Stimulated activated CD8-positive, alpha-beta memory T cell treated with anti-CD3 and anti-CD28 coated beads, Interleukin-7, amount 100 ng/mL, for 24 hours (primary cell): ENCODE measurements at places on chromosomes 6 and 20.

- no peak for DNase-seq
Observed at GRCh38 chr6:157023958-157024357, 246.8 kb downstream of the ARID1B start.

DNA sequence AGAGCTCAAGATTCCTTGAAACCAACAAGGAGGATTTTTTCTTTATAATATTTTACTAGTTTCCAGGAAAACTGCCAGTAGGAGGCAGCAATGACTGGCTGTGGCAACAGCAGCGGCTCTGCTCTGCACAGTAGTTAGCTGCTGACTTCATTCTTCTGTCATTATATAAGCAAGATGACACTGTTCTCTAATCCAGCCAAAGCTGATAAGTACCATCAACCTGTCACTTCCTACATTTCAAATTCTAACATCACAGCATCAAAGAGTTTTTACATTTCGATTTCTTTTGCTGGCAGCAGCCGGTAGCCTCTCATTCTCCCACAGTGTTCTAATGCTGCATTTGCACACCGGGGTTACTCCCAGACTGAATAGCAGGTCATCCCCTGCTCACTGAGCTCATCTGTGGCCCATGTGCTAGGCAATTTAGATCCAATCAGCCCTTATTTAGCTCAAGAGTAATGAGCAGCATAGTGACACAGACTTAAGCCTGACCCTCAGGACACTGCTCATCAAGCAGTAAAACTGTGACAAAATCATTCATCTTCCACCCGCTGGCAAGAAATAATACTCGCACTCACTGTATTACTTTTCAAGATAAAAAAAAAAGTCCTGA lies 67.8 kb downstream of the MMS22L start:
- no peak for DNase-seq

DNA sequence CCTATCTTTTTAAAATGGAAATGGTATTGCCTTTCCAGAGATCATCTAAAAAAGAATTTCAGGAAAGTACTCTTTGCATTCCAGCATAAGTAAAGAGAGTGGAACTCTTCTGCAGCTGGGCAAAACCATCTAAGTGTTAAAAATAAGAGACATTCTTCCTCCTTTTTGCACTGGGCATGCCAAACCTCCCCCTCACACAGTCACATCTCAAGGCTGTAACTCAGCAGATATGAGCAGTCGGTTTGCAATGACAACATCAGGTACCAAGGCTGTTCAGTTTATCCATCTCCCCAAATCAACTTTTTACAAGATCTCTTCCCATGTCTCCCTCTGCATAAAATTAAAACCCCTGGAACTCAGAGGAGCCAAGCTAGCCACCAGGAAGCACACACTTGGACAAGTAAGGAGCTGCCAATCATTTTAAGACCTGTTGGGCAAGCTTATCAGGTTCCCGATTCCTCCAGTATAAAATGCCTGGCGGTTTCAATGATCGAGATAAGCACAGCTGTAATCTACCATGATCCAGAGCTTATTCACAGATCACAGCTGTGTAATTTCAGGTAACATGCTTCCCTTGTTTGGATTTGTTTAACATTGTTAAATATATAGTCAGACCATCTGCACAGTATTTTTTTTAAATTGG lies 23.2 kb downstream of the ID4 start:
- DNase-seq, result no peak

DNA sequence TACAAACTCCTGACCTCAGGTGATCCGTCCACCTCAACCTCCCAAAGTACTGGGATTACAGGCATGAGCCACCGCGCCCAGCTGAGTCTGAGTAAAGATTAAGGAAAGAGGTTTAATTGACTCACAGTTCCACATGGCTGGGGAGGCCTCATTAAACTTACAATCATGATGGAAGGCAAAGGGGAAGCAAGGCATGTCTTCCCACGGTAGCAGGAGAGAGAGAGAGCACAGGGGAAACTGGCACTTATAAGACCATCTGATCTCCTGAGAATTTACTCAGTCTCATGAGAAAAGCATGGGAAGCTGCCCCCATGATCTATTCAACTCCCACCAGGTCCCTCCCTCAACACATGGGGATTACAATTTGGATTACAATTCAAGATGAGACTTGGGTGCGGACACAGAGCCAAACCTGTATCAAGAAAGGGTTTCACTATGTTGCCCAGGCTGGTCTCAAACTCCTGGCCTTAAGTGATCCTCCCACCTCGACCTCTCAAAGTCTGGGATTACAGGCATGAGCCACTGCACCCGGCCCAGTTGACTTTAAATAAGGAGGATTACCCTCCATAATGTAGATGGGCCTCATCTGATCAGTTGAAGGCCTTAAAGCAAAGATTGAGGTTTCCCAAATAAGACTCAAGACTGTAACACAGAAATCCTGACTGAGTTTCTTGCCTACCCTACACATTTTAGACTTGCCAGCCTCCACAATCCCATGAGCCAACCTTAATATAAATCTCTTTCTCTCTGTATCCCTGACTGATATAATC lies 13.1 kb upstream of the PEX7 start:
- DNase-seq, result no peak

GRCh38 chr6:98724537-98724936 lies 109.8 kb upstream of the POU3F2 start:
- no peak for DNase-seq

DNA sequence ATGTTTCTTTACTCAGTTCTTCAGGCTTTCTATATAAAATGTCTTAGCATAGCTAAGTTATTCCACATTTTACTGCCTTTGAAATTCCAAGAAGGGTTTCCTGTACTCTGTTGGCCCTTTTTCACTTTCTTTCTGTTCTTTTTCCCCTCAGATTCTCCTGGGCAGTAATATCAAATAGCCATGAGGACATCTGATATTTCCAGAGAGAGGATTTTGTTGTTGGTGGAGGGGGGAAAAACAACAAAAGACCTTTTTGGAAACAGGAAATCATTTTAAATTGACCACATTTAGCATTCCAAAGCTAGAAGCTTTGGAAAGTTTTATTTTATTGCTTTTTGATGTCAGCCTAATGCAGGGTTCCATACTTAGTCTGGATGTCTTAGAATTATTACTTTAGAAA lies 445.4 kb downstream of the GJA1 start:
- DNase-seq, result no peak

DNA sequence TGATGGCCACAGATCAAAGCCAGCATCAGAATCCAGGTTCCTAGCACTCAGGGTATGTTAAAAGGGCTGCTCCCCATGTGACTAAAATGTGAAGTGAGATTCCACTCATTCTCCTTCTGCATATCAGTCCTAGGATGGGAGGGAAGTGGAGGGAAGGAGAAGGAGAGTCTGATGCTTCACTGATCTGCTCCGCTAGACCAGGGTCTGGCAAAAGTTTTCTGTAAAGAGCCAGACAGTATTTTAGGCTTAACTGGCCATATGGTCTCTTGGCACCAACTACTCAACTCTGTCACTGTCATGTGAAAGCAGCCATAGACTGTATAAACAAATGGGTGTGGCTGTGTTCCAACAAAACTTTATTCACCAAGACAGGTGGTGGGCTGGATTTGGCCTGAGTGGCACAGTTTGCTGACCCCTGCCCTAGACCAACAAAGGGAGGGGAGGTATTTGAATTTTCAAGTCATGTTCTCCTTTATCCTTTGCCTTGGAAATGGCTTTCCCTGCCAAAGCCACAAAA lies 22.6 kb downstream of the GHRH start:
- DNase-seq, result no peak

DNA sequence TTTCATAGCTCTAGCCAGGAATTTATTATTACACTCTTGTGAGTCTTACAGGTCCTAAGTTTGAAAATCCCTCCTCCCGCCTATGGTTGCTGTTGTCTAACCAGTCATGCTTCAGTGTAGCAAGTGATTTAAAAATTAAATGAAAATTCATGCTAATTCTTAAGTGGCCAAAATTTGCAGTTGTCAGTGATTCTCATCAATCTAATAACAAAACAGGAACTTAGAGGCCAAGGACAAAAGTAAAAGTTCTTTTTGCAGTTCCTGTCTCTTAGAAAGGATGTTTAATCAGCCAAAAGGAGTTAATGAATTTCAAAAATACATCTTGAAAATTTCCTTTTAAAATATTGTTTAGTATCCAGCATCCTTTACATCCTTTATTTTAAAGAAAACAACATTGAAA lies 36.3 kb downstream of the VTA1 start:
- no peak for DNase-seq

DNA sequence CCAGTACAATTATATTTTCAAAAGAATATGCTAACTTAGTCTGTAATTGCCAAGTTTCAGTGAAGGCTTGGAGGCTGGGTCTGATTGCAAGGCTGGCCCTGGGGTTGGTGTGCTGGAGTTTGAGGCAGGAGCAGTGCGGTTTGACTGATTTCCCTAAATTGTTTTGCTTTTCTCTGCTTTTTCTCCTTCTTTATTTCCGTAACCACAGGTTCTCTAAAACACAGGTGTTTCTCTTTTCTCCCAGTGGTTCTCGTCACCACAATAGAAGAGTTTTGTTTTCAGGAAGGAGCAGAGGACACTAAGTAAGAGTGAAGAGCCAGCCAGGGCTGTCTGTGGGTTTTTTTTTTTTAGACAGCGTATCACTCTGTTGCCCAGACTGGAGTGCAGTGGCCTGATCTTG lies 8.2 kb upstream of the SNX9 start:
- no peak for DNase-seq

- DNase-seq, result no peak
Observed at GRCh38 chr6:160139420-160139851, 17.8 kb downstream of the SLC22A1 start.

DNA sequence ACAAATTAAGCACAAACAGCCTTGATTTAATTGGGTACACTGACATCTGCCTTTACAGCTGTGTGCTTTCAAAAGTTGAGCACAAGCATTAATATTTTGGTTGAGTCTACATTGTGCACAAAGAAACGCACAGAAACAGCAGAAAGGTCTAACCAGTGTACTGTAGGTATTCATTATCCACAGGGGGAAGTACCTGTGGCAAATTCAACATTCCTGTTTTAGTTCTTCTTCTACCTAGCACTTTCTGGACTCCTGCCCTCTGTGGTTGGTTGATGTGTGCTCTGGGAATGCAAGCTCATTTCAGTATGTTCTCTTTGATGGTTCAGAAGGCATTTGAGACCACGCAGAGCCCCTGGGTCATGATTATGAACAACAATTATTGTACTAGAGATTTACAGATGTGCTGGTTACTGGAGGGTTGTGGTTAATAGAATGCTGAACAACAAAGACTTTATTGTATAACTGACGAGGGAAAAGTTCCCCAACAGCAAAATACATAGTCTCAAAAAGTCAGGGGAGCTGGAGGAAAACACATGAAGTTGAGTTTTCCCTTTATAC lies 26.6 kb upstream of the DAAM2 start:
- DNase-seq, result no peak

DNA sequence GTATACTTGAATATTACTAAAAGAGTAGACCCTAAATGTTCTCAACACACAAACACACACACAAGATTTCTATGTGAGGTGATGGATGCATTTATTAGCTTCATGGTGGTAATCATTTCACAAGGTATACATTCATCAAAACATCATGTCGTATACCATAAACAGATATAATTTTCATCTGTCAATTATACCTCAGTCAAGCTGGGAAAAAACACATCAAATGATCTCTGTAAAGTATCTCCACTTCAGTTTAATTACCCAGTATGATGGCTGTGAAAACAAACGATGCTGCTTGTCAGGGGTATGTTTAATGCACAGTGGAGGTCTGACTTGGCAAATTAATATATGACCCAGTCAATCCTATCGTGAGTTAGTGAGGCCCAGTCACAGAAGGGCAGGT lies 157.2 kb downstream of the MTFR2 start:
- DNase-seq, result no peak

DNA sequence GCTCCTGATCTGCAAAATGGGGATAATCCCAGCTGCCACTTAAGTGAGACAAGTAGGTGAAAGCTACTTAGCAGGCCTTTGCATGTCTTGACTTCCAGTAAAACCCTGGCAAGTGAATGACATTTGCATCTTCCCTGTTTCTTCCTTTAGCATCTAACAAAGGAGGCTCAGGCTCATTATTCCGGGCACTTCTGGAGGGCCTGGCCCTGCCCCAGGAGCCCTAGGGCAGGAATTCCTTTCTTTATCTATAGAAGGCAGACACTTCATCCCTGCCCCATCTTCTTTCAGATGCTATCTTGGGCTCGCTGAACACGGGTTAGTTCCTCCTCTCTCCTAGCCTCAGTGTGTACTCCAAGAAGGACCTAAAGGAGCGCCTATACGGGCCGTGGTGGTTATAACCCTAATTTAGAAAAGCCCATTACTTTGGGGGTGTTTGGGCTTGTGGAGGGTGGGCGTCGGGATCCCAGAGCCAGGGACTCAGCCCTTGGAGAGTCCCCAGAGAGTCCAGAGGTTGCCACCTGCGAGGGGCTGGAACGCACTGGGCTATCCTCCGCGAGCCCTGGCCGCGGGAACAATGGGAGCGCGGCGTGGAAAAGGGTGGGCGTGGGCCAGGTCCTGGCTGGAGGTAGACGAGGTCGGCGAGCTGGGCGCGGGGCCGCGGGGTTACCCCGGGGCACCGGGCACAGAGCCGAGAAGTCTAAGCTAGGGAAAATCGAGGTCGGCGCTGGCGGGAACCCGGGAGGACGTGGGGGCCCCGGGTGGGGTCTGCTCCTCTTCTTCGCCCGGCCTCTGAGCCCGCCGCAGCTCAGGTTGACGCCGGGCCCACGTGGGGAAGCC lies 62.8 kb upstream of the EPB41L1 start:
- no peak for DNase-seq

GRCh38 chr6:53827531-53827930 lies 32.7 kb downstream of the LRRC1 start:
- no peak for DNase-seq

DNA sequence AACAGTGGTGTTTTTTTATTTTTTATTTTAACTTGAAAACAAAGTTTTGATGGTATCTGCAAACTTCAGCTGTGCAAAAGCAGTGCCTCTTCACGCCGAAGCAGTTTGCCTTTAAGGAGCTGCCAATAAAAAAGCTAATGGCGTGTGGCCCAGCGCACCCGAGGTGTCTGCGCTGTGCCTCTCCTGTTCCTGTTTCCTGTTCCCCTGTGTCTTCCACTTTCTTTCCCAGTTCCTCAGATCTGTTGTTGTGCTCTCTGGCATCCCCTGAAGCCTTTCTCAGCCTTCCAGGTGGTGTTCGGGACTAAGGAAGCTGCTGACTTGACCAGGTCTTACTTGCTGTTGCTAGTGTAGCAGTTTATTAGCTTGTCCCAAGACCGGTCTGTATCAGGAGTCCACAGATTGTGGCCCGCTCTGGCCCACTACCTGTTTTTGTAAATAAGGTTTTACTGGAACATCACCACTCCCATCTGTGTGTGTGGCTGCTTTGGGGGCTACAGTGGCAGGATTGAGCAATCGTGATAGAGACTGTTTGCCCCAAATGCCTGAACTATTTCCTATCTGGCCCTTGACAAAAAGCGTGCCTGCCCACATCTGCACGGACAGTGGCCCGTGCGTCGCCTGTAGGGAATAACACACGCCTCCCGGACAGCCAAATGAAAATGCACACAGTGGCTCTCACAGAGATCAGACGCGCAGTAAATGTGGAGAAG lies 178.3 kb downstream of the TMEM242 start:
- no peak for DNase-seq

GRCh38 chr6:133326584-133326983 lies 85.4 kb downstream of the EYA4 start:
- no peak for DNase-seq

GRCh38 chr20:14375416-14375985 lies 38.1 kb upstream of the FLRT3 start:
- DNase-seq, result no peak
